ENCODE measurements at places on chromosomes 11 and 22.

DNA sequence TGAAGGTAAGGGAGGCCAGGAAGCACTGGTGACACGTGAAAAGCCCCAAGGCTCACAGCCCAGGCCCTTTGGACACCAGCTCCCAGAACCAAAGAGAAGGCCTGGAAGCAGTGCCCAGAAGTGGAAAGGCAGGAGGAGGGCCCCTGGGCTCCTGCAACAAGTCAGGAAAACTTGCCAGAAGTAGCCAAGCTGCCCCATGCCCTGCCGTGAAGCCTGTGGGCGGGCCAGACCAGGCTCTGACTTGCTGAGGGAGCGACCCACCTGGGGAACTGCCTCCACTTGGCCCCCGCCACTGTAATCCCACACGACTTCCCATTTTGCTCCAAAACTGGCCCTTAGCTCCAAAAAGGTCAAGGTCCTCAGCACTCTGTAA is 51.3 kb upstream of the ARFGAP3 start:
- DNase-seq: no peak

GRCh38 chr11:119673052-119673758 is 55.8 kb downstream of the NECTIN1 start:
- DNase-seq: no peak

- DNase-seq: no peak
Observed at GRCh38 chr22:24066865-24067264, 55.8 kb downstream of the CABIN1 start.

GRCh38 chr11:114290503-114291235 is 5.5 kb upstream of the NNMT start:
- DNase-seq: no peak

DNA sequence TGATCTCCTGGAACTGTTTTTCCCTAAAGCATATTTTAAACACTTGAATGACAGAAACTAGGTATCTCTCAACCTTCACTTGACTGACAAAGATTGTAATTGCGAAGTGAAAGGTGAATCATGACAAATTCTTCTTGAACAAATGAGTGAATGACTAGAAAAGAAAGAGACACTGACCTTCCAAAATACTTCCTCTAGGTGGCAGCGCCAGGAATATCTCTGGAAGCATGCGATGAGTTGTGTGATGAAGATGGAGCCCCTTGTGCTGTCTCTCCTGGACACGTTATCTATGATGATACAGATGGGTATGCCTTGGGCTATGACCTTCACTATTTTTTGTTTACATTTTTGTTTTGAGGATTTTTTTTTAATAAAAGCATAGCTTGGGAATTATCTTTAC is 7.0 kb upstream of the CASP12 start:
- DNase-seq: no peak

All from CD4-positive, alpha-beta T cell treated with Interleukin-6 at 100 ng/mL for 8 hours (primary cell).